ENCODE measurements at places on chromosomes 4 and X. TPM values are rescaled to one million over a fixed set of nuclear protein-coding genes. Genes with fewer than 3 reads are reported as not detected.

The ERVMER34-1 gene
- total RNA-seq, result not detected

The SPANXN4 gene
- not detected for total RNA-seq

The NAP1L5 gene
- 4.8 TPM for total RNA-seq

The MSMO1 gene
- total RNA-seq, result 26.8 TPM

GRCh38 chr4:77072195-77072753 lies 3.5 kb downstream of the CCNI start:
- peak; percentile 56 for DNase-seq

DNA sequence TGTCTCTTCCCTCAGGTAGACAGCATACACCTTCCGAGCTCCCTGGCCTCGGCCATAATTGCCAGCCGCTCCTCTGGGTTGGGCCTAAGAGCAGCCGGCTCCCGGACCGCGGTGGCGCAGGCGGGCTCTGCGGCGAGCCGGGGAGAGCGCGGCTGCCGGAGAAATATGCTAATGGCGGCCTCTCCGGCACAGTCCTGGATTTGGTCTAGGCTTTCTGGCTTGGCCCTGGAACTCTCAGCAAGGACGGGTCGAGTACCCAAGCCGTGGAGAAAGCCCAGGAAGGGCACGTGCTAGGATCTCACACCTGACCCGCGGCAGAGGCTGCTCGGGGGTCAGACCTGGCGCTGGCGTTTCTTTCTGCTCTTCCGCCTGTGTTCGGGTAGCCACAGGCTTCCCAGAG lies 18.6 kb upstream of the ZIC3 start:
- DNase-seq, result no peak

- DNase-seq, result no peak
Measured at GRCh38 chrX:55206162-55206941, 13.8 kb upstream of the PAGE5 start.

- no peak for DNase-seq
Measured at GRCh38 chr4:165234766-165235165, 27.4 kb downstream of the KLHL2 start.

- DNase-seq, result no peak
Measured at GRCh38 chrX:126825566-126826193, 6.2 kb downstream of the PRR32 start.

- DNase-seq, result no peak
Measured at GRCh38 chr4:160318567-160319220, 1215.8 kb downstream of the RAPGEF2 start.

DNA sequence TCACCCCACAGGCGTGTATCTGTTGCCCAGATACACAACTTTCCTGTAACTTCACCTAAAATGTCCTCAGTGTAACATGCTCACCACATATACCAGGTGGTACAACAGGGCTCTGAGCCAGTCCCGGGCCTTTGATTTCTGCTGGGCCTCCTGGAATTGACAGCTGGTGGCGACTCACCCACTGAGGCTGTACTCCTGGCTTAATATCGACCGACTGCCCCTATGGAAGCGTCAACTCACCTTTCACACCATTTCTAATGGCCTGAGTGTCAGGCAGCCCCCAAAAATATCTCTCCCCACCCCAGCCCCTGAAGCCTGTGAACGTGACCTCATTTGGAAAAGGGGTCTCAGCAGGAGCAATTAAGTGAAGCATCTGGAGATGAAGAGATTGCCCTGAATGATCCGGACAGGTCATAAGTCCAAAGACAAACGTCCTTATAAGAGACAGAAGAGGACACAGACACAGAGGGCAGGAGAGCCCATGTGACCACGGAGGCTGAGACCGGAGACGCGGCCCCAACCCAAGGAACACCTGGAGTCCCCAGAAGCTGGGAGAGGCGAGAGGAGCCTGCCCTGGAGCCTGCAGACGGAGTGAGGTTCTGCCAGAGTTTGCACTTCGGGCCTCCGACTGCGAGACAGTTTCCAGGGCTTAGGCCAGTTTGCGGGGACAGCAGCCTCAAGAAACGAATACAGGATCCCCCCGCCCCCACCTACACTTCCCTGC lies 12.6 kb upstream of the MXD4 start:
- DNase-seq, result no peak

GRCh38 chr4:74038425-74039314 lies at the start of gene CXCL3:
TSS of gene CXCL3 (minus strand) at chr4:74038689. CDS start at chr4:74038611, 78 bp downstream.
- no peak for DNase-seq
